ENCODE measurements at places on chromosomes 2 and 18.

- DNase-seq, result no peak
Measured at GRCh38 chr2:197278799-197279763, 31.5 kb downstream of the ANKRD44 start.

DNA sequence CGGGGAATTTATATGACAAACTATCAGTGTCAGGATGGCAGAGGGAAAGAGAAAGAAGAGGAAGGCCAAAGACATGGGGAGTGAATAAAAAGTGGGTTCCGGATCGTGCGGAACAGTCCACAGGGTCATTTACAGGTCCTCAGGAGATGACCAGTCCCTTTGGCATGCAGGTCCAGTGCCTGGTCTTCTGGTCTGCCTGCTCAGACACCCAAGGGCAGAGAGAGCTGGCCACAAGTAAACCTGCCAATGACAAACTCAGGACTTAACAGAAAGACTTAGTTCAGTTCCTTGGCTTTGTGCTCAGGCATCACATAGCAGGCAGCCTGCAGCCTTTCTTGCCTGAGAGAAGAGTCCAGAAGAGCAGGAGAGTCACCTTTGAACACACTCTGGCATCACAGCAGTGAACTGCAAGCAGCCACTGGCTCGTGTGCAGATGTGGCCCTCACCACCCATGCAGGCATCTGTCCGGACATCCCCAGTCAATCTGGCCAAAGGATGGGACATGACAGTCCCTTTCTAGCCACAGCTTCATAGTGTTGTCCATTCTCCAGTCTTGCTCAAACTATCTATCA is 14.0 kb downstream of the TMEM127 start:
- DNase-seq, result no peak

DNA sequence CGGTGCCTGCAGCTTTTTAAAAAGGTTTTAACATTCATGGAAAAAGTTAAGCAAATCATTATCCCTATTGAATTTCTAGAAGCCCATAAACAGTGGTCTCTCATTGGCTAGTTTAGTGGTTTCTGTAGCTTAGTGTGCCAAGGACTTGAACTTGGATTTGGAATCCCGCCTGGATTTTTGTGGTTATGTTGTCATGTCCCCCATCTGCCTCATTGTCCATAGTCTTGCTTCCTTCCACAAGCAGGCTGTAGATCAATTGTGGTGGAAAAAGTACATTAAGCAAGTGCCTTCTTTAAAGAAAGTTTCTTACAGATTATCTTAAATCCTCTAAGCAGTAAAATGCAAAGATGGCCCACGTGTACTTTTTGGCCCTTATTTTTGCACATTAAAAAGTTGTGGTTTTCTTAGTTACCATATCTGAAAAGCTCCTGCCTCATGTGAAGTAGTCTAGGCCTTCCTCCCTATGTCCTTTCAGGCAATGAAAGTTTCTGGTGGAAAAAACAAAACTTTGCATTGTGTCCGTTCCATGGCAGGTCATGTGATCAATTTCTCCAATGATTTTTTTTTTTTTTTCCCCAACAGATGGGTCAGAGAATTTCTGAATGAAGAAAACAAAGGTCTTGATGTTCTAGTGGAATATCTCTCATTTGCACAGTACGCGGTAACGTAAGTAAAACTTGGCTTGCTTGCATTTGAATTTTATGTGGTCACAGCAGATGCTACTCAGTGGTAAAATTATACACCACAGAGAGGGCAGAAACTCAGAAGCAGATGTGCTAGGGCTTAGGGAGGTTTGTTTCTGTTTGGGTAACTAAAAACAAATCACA is 158.9 kb downstream of the PRPF40A start:
- no peak for DNase-seq

DNA sequence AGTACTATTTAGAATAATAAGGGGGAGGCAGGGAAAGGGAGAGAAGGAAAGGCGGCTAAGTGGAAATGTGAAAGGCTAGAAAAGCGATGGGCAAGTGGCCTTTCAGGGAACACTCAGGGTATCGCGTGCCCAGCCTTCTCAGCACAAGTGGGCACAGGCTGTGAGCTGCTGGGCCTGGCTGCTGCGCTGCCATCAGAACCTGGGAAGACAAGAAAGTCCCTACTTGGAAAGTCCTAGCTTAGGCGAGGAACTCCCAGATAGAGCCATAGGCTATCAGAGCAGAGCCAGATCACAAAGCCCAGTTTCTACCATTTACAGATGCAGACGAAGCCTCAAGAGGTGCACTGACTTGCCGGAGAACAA is 9.8 kb upstream of the FZD7 start:
- no peak for DNase-seq

GRCh38 chr2:2306878-2307277 is 24.2 kb downstream of the MYT1L start:
- DNase-seq, result no peak

DNA sequence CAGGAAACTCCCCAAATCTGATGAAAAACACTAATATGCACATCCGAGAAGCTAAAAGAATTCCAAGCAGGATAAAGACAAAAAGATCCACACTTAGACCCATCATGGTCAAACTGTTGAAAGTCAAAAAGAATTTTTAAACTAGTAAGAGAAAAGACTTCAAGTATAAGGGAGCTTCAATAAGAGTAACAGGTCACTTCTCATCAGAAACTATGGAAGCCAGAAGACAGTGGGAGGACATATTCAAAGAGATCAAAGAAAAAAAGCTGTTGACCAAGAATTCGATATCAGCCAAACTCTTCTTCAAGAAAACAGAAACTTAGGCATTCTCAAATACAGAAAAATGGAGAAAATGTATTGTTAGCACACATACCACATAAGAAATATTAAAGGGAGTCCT is 50.4 kb downstream of the ZC3H8 start:
- no peak for DNase-seq

- no peak for DNase-seq
Measured at GRCh38 chr2:148876202-148876594, 1.2 kb downstream of the KIF5C start.

GRCh38 chr2:119323459-119323858 is 43.2 kb downstream of the C2orf76 start:
- DNase-seq, result no peak

GRCh38 chr18:36188916-36189315 is 1.6 kb downstream of the MOCOS start:
- DNase-seq, result no peak

DNA sequence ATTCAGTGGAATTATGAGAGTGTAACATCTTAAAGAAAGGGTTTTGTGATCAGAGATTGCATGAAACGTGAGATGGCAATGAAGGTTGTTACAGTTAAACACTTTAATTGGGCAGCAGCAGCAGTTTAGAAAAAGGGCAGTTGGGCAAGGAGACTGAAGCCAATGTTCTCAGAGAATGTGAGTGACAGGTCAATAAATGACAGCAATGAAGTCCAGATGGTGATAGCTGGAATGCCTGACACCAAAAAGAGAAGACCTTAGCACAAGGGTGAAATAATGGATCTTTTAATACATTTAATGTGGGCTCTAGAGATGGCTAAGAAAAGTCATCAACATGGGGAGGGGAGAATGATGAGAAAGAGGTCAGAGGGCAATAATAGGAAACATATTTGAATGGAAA is 89.4 kb upstream of the CDH7 start:
- no peak for DNase-seq

- DNase-seq, result no peak
Measured at GRCh38 chr2:105567996-105568494, 169.2 kb upstream of the FHL2 start.

DNA sequence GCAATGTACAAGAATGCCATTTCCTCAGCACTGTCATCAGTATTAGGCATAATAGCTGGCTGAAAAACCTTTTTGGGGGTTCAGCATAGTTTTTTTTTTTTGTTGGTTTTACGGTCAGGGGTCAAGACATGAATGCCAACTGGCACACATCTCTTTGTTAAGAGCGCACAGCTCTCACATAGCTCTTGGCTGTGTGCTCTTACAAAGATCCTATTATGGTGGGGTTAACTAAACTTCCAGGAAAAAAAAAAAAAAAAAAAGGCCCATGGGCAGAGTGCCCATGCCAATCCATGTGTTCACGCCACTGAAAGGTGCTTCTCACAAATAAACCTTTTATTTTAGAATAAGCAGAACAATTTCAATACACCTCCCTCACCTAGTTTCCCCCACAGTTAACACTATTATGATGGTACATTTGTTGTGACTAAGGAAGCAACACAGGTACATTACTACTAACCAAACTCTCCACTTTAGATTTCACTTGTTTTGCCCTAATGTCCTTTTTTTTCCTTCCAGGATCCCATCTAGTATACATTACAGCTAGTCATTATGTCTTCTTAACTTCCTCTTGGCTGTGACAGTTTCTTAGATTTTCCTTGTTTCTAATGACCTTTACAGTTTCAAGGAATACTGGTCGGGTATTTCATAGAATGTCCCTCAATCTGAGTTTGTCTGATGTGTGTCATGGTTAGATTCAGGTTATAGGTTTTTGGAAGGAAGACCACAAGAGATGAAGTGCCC is 56.3 kb downstream of the C2orf74 start:
- DNase-seq, result no peak

DNA sequence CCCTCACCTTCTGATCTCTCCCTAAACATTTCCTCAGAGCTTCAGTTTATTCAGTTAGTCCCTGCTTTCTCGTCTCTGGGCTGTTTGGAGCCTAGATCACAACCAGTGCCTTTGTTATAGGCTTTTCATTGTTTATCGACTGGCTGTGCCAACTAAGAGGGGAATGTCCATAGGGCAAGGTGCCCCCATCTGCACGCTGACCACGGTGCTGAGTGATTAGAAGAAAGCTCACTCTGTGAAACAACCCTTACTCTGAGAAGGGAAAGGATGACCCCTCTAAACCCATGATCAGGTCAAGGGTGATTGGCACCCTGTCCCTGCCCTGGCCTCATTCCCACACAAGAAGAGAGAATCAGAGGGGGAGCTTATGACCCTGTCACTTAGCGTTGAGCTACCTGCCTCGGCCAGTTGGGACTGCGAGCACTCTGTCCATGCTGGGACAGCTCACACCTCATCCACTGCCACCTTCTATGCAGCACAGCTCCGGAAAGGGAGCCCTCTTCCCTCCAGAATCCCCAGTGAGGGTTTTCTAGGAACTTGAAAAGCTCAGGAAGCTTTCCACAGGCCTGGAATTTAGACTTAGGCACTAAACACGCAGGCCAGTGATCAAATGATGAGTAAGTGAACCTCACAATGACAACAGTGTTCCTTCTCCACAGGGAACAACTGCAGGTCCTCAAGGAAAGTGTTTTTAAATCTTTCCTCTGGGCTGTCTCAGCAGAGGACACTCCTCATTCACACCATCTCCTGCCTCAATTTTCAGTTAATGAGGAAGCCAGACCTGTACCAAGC is 2.3 kb upstream of the ACTG2 start:
- no peak for DNase-seq
